ENCODE measurements at places on chromosomes 3 and 15.

GRCh38 chr15:38254051-38254883 is 1.6 kb downstream of the SPRED1 start:
- no peak for DNase-seq

- DNase-seq, result no peak
These were observed 22.9 kb downstream of the MBNL1 start for GRCh38 chr3:152291649-152292066.

DNA sequence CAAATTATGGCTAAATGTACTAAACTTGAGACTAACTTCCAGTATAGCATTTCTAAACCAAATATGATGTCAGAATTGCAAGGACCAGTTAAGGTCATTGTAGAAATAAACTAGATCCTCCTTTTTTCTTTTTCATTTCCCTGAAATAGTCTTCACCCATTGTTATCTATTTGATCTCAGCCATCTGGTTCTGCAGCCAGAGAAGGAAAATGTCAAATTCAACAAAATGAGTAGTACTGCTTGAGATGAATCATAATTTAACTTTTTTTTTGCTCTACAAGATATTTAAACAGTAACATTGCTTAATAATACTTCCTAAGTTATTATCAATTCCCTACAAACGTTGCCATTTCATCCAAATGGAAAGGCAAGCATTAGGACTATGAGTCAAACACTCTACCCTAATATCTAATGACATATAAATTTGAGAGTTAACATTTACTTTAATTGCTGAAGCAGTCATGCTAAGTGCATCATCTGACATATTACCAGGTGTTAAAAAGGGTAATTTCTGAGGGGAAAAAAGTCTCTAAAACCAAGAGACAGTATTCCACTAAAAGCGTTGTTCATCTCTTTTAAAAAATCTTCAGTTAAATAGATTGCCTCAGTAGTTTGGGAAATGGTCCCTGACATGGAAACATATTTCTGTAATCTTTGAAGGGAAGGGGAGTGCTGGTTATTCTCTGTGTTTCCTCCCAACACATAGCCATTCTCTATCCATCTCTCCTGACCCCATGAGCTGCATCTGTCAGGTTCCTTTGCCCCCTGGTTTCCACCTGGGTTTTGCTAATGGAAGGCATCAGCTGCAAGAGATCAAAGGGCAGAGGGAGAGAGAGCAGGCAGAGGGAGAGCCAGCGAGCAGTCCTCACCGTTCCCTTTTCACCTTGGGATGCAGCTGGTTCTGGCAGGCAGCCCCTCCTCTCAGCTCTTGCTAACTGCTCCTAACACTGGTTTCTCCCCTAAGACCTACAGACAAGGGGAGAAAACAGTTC is 138.5 kb downstream of the ARPP21 start:
- DNase-seq, result no peak

- DNase-seq, result no peak
These were observed 43.4 kb upstream of the SEC22A start for GRCh38 chr3:123158330-123158729.

- no peak for DNase-seq
These were observed 15.7 kb upstream of the RBP2 start for GRCh38 chr3:139491966-139492365.

GRCh38 chr3:132160198-132160597 is 125.4 kb upstream of the CPNE4 start:
- DNase-seq, result no peak

- DNase-seq, result no peak
These were observed 11.3 kb downstream of the NRROS start for GRCh38 chr3:196650740-196651311.

DNA sequence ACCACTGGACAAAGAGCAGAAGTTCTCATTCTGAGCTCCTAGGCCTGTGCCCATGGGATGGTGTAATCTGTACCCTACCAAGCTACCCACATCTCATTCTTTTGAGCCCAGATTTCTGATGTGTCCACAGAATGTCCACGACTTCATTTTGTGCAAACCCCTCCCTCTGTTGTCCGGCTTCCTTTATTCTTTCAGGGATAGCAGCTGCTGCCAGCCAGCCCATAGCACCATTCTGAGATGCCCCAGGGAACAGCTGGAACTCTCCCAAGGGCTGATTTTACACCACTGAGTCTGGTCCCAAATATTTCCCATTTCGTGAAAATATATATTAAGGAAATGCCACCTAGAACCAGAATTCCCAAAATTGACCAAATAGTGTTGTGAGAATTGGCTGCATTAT is 236.6 kb downstream of the SATB1 start:
- no peak for DNase-seq

- DNase-seq, result no peak
These were observed 54.5 kb upstream of the ATP11B start for GRCh38 chr3:182738583-182739411.

- DNase-seq, result no peak
These were observed 239.5 kb downstream of the ZPLD1 start for GRCh38 chr3:102674284-102674683.

GRCh38 chr15:90379263-90379662 is 8.8 kb upstream of the IQGAP1 start:
- no peak for DNase-seq

GRCh38 chr3:58613236-58614132 is 36.3 kb upstream of the FAM107A start:
- no peak for DNase-seq

DNA sequence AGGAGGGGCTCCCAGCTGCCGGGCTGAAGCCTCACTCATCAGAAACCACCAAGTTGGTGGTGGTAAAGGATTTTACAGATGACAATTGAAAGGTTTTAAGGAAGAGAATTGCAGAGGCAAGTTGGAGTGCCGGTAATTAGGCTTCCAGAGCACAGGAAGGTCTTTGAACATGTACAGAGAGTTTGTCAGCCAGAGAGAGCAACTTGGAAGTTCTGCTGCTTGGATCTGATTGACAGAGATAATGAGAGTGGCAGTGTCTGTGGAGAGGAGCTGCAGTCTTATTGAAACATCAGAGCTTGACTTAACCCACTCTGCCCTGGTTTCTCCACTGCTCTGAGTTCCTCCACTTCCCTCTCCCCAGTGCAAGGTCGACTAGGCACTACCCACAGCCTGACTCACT is 448.6 kb downstream of the EPHB1 start:
- no peak for DNase-seq

- peak; percentile 64 for DNase-seq
These were observed 835 bp upstream of the GMPPB start for GRCh38 chr3:49724586-49724985.

DNA sequence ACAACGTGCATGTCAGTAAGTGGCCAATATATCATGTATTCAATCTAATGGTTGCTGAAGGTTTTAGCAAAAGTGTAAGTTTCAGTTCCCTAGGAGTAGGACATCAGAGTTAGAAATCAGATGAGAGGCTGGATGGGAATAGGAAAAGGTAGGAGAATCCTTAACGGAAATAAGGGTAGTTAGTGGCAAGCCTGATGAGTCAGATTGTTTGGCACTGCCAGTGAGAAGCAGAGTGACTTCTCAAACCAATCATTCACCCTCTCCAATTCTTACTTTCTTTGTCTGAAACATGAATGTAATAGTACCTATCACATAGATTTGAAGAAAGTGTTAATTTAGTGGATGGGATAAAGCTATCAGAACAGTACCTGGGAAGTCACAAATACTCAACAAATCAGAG is 894.0 kb downstream of the NTRK3 start:
- no peak for DNase-seq

DNA sequence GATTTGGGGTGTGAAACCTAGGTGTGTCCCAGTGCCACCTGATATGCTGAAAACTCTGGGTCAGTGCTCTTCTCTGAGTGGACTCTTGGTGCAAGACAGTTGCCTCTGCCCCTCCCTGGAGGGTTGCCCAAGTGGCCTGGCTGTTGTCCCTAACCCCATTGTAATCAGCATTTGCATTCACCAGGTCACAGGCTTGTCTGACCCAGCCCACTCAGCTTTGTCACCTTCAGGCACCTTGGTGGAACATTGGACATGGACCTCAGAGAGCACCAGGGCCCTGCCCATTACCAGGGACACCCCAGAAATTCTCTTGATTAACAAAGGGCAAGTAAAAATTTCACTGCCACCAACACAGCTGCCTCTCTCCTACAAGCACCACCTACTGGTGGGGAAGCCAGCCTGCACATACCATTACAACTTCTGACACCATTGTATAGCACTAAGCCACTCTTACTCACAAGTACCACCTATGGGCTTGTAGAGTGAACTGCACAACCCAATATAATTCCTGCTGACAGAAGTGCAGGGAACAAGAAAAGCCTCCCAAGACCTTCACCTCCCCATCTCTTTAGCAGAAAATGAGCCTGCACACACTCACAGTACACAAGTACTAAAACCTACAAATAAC is 324.6 kb downstream of the EPHA6 start:
- DNase-seq, result no peak

DNA sequence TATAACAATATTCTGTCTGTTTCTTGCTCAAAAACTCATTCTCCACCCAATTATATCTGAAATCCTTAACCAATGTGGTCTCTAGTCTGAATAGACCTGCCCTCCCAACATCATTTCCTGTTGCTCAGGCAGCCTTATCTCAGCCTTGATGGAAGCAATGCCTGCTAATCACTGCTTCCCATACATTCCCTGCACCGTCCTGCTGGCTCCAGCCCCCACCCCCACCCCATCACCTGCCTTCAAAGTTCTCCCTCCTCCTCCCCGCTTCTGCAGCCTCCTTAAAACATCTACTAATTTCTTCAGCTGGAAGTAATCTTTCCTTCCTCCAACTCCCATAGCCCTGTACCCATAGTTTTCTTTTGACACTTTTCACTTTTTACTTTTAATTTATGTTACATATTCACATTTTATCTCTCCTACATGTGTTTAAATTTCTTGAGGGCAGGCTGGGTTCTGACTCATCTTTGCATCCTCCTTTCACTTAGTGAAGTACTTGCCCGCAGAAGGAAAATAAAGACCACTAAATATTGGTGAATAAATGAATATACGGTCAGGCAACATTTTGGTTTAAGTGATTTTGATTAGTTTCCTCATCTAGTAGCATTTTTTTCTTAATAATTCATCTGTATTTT is 98.2 kb downstream of the MEIS2 start:
- no peak for DNase-seq

DNA sequence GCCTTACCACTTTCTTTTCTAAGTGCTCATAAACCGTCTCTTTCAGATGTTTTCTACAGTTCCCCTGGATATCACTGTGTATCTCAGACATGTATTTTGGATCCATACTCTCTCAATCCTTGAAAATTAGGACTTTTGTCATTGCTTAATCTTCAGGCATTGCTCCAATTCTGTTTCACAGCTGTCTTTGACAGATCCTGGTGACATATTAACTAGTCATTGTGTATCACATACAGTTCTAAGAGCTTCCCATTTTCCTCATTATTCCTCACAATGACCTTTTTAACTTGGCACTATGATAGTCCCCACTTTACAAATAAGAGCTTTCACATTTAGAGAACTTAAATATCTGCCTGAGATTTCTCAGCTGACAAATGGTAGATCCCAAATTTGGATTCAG is 151.7 kb downstream of the CLSTN2 start:
- no peak for DNase-seq
